Caki2 (cell line): ENCODE measurements at places on chromosomes 3 and 15. TPM values are rescaled to one million over a fixed set of nuclear protein-coding genes. Genes with fewer than 3 reads are reported as not detected.
A peak's percentile ranks its signal among the peaks of the same experiment; 100 is the strongest.

- DNase-seq, result no peak
Observed at GRCh38 chr3:162626172-162626571, 1129.6 kb downstream of the OTOL1 start.

DNA sequence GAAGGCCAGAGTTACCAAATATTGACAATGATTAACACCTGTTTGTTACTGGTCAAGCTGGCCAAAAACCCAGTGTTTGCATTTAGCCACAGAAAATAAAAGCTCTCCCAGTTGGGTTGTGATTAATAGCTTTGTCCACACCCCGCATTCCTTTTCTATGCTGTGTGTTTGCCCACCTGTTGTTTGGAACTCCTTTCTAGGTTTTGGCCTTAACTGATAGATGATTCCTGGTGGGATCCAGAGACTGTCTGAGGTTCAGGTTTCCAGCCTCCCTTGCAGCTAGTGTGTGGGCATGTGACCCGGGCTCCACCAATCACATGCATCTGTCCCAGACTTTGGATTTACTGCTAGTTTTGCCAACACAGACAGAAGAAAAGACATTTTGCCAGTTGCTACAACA, 83.8 kb downstream of the PTPRG start:
- peak; percentile 18 for DNase-seq

DNA sequence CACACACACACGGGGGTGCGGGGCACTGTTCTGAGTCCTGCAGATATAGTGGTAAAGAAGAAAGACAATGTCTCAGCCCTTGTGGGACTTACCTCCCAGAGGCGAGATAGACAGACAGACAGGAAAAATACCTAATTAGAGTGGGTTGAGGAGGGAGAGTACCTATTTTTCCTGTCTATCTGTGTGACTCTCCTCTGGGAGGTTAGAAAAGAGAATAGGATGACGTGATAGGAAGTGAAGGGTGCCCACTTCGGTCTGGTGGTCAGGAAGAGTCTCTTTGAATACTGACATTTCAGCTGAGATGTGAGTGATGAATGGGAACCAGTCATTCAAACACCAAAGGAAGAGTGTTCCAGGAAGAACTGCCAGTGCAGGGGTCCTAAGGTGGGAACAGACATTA, 4.1 kb upstream of the APOD start:
- no peak for DNase-seq

- DNase-seq, result no peak
Observed at GRCh38 chr3:50666837-50667236, 7.9 kb upstream of the DOCK3 start.

The SHF gene
- total RNA-seq, result 6.6 and 14.3 TPM in 2 replicates

The GATA2 gene
- total RNA-seq, result 1.5 TPM in 1 of 2 replicates, not detected in the other

The PARP6 gene
- total RNA-seq, result 11.6 and 20.6 TPM in 2 replicates
